ENCODE measurements at places on chromosomes 7 and 10. TPM values are rescaled to one million over a fixed set of nuclear protein-coding genes. Genes with fewer than 3 reads are reported as not detected.

NUPR2 gene
- total RNA-seq, result not detected

ANKRD1 gene
- total RNA-seq, result 0.09 TPM

SFTPA1 gene
- not detected for total RNA-seq

LIPJ gene
- total RNA-seq, result 0.06 TPM

RBP3 gene
- not detected for total RNA-seq

MOGAT3 gene
- not detected for total RNA-seq

SHTN1 gene
- total RNA-seq, result 17.3 TPM

KLF14 gene
- not detected for total RNA-seq

ZPBP gene
- total RNA-seq, result not detected

CUZD1 gene
- total RNA-seq, result 0.74 TPM

SLC26A5 gene
- not detected for total RNA-seq

DNA sequence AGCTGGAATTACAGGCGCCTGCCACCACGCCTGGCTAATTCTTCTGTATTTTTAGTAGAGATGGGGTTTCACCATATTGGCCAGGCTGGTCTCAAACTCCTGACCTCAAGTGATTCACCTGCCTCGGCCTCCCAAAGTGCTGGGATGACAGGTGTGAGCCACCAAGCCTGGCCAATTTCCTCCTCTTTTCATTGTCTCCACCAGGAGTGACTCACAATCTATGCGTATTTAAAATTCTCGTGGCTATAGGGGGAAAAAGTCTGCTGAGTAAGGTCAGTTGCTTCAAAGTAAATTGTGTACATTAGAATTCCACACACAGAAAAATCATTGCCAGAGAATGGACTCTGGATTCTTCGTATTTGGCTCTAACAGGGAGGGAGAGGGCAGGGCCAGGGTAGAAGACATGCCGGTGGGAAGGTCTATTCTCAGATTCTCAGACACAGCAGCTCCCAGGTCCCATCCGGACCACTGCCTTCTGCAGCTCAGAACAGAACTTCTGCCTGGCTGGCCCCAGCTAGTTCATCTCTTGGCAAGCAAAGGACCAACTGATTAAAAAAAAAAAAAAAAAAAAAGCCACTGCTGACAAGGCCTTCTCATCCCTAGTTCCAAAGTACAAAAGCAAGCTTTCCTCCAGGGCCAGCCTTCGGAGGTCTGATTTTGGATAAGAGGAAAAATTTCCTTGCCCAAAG is 22.2 kb downstream of the PSPH start:
- no peak overlapping the region for H3K27ac ChIP-seq
- H3K36me3 ChIP-seq, result no peaks in the 10 kb centered on the region
- DNase-seq, result no peak
- H3K4me1 ChIP-seq, result peaks cover 6% of the 10 kb centered on the region
- H3K4me3 ChIP-seq, result no peak overlapping the region

DNA sequence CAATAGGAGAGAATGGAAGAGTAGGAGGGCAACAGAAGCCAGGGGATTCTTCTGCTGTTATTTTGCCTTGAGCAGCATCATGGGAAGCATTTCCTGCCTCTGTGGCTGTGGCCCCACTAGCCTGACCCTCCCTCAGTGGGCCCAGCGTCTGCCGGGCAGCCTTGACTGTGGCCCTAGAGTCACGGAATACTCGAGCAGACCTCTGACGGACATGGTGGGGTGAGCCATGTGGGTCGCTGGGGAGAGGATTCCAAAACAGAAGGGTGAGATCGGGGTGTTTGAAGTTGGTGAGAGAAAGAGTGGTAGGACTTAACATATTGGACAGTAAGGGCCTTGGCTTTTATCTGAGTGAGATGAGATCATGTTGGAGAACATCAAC is 8.3 kb upstream of the PRKAG2 start:
- H3K4me3 ChIP-seq, result no peak overlapping the region
- H3K36me3 ChIP-seq, result no peaks in the 10 kb centered on the region
- H3K4me1 ChIP-seq, result no peaks in the 10 kb centered on the region
- DNase-seq, result no peak
- H3K27ac ChIP-seq, result no peak overlapping the region

DNA sequence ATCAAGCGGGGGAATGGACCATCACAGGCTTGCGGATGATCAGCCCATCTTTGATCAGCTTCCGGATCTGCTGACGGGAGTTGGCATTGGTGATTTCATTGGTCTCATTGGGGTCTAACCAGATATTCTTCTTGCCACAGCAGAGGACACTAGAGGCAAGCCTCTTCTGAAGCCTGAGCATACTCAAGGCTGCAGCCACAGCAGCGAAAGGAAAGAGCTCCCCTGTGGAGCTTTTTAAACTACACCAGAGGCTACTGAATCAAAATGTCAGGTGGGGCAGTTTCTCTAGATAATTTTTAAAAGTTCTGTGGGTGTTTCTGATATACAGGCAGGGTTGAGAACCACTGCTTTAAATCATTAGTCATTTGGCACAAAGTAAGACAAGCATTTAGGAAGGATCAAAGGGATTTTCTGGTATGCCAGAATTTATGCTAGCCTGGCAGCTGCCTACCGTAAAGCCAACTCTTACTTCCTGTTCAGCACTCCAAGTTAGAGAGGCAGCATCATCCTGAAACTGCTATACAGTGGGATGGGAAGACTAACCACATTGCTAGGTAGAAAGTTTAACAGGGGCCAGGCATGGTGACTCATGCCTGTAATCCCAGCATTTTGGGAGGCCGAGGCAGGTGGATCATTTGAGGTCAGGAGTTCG is 7.0 kb downstream of the NAPEPLD start:
- no peak for DNase-seq
- H3K36me3 ChIP-seq, result no peaks in the 10 kb centered on the region
- peaks cover 10% of the 10 kb centered on the region for H3K4me1 ChIP-seq
- no peak overlapping the region for H3K27ac ChIP-seq
- H3K27me3 ChIP-seq, result no peaks in the 10 kb centered on the region

- H3K27me3 ChIP-seq, result no peaks in the 10 kb centered on the region
- H3K4me1 ChIP-seq, result peaks cover 46% of the 10 kb centered on the region
- no peaks in the 10 kb centered on the region for H3K36me3 ChIP-seq
- H3K27ac ChIP-seq, result no peak overlapping the region
- no peak overlapping the region for H3K4me3 ChIP-seq
Measured at GRCh38 chr7:27606270-27607209, 56.1 kb downstream of the HIBADH start.

DNA sequence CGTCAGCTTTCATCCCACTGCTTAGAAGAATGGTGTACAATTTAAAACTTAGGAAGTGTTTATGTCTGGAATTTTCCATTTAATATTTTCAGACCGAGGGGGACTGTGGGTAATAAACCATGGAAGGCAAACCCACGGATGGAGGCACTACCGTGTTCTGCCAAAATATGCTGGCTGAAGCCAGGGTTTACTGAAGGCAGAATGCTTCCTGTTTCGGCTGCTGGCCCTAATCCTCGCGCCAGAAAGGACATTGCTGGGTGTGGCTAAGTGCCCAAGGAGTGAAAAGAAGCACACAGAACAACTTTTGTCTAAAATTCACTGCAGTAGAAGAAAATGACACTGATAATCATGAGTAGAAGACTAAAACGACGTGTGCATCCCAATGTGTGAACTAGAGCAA is 32.3 kb downstream of the PITRM1 start:
- no peaks in the 10 kb centered on the region for H3K4me1 ChIP-seq
- DNase-seq, result no peak
- no peak overlapping the region for H3K4me3 ChIP-seq
- peaks cover 2% of the 10 kb centered on the region for H3K36me3 ChIP-seq

- peaks cover 35% of the 10 kb centered on the region for H3K4me1 ChIP-seq
- no peak overlapping the region for H3K27ac ChIP-seq
- DNase-seq, result no peak
- no peak overlapping the region for H3K4me3 ChIP-seq
- no peaks in the 10 kb centered on the region for H3K27me3 ChIP-seq
- no peaks in the 10 kb centered on the region for H3K36me3 ChIP-seq
Measured at GRCh38 chr10:71578069-71578468, 141.5 kb downstream of the C10orf105 start.

DNA sequence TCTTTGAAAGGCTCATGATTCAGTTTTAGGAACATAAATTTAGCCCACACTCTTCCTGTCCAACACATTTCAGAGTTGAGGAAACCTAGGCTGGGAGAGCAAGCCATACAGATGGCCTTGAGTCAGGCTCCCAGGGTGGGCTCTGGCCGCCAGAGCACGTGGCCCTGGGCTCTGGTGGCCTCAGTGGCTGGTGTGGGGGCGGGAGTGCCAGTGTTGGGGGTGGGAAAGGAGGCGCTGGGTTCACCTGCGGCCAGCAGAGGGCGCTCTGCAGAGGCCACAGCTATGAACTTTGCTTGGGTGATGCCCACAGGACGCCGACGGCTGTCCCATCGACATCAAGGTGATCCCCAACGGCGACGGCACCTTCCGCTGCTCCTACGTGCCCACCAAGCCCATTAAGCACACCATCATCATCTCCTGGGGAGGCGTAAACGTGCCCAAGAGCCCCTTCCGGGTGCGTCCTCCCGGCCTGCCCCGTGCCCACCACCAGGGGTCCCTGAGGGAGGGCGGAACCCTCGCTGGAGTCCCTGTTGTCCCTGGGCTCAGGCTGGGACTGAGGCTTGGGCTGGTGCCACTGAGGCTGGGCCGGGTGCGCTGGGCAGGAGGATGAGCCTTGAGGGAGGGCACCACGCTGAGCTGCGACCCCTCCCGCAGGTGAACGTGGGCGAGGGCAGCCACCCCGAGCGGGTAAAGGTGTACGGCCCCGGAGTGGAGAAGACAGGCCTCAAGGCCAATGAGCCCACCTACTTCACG is 11.9 kb downstream of the FLNC start:
- H3K36me3 ChIP-seq, result no peaks in the 10 kb centered on the region
- H3K27ac ChIP-seq, result no peak overlapping the region
- no peak overlapping the region for H3K4me3 ChIP-seq
- no peaks in the 10 kb centered on the region for H3K27me3 ChIP-seq

- H3K4me1 ChIP-seq, result no peaks in the 10 kb centered on the region
- DNase-seq, result no peak
Measured at GRCh38 chr10:30448092-30448491, 14.1 kb downstream of the MAP3K8 start.

- H3K27me3 ChIP-seq, result no peaks in the 10 kb centered on the region
- no peak for DNase-seq
- H3K36me3 ChIP-seq, result no peaks in the 10 kb centered on the region
- H3K4me3 ChIP-seq, result no peak overlapping the region
Measured at GRCh38 chr7:1542841-1543747, 12.6 kb downstream of the MAFK start.

GRCh38 chr10:124164264-124164663 is 70.9 kb upstream of the CHST15 start:
- H3K27ac ChIP-seq, result no peak overlapping the region
- H3K27me3 ChIP-seq, result peaks cover 9% of the 10 kb centered on the region
- H3K36me3 ChIP-seq, result no peaks in the 10 kb centered on the region
- H3K4me3 ChIP-seq, result no peak overlapping the region
- no peaks in the 10 kb centered on the region for H3K4me1 ChIP-seq

DNA sequence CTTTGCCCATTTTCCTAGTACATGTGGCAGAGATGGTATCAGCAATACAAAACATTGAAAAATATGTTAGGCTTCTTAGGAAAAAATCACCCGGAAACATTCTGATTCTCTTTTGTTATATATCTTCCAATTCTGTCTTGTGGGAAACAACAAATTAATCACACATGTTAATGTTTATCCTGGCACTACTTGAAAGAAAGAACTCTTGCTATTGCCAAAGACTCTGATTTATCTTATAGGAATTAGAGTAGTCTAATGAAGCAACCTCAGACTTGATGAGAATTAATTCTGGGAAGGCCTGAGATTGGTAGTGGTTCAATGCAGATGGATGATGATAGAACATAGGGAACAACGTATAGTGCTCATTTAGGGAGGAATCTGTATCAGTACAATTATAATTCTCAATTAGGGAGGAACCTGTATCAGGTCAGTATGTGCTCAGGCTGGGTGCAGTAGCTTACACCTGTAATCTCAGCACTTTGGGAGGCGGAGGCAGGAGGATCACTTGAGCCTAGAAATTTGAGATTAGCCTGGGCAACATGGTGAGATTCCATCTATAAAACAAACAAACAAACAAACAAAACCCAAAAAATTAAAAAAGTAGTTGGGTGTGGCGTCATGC is 50.7 kb downstream of the TAS2R16 start:
- H3K27me3 ChIP-seq, result no peaks in the 10 kb centered on the region
- H3K36me3 ChIP-seq, result no peaks in the 10 kb centered on the region
- no peak overlapping the region for H3K27ac ChIP-seq
- no peak overlapping the region for H3K4me3 ChIP-seq
- no peak for DNase-seq

- H3K27ac ChIP-seq, result no peak overlapping the region
- no peak for DNase-seq
- no peak overlapping the region for H3K4me3 ChIP-seq
Measured at GRCh38 chr10:132977807-132978206, 35.4 kb upstream of the CFAP46 start.

- H3K4me3 ChIP-seq, result no peak overlapping the region
- H3K36me3 ChIP-seq, result no peaks in the 10 kb centered on the region
- H3K27ac ChIP-seq, result no peak overlapping the region
- H3K4me1 ChIP-seq, result no peaks in the 10 kb centered on the region
Measured at GRCh38 chr10:17811146-17811865, 2.2 kb downstream of the MRC1 start.

DNA sequence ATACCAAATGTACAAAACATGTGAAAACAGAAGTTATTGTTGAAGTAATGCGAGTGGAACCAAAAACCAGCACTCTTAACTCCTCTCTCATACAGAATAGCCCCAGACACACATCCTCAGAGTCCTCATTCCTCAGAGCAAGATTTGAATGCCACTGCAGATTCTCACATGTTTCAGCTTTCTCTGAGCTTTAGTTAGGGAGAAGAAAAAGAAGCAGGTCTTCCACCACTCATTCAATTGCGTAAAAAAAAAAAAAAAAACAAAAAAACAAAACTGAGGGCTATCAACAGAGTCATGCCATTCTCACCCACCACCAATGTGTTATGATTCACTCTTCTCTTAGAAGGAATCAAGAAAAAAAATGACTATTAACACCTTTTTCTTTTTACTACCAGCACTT is 287.7 kb downstream of the IPMK start:
- no peak overlapping the region for H3K27ac ChIP-seq
- H3K36me3 ChIP-seq, result no peaks in the 10 kb centered on the region
- H3K4me1 ChIP-seq, result no peaks in the 10 kb centered on the region
- H3K27me3 ChIP-seq, result no peaks in the 10 kb centered on the region
- no peak for DNase-seq

DNA sequence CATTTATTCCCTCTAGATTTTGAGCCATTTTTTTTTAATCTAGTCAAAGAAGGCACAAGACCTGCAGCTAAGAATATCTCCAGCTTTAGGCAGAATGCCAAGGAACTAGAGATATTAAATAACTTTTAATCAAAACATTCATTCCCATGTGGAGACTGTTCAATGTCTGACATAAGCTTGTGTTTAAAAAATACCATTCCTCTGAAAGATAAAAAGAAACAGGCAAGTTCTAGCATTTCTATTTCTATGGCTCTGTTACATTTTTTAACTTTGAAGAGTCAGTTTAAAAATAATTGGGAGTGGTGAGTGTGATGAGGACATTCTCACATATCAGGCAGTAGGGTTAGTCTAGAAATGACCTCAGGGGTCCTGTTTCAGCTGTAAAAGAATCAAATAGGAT is 48.0 kb downstream of the RHOBTB1 start:
- no peaks in the 10 kb centered on the region for H3K4me1 ChIP-seq
- H3K27ac ChIP-seq, result no peak overlapping the region
- H3K4me3 ChIP-seq, result no peak overlapping the region
- no peaks in the 10 kb centered on the region for H3K36me3 ChIP-seq
- no peaks in the 10 kb centered on the region for H3K27me3 ChIP-seq
